CD4-positive, alpha-beta memory T cell (primary cell): ENCODE measurements at places on chromosomes 12 and 14. TPM values are rescaled to one million over a fixed set of nuclear protein-coding genes. Genes with fewer than 3 reads are reported as not detected.

Gene NUDT14
- 17.4 TPM for total RNA-seq

Gene SUSD6
- total RNA-seq = 61.5 TPM

Gene RHOJ
- total RNA-seq = not detected

Gene LRCOL1
- not detected for total RNA-seq

Gene PAN2
- 193 TPM for total RNA-seq

Gene ADSS1
- 1.5 TPM for total RNA-seq

Gene CLEC4E
- total RNA-seq = 0.89 TPM

DNA sequence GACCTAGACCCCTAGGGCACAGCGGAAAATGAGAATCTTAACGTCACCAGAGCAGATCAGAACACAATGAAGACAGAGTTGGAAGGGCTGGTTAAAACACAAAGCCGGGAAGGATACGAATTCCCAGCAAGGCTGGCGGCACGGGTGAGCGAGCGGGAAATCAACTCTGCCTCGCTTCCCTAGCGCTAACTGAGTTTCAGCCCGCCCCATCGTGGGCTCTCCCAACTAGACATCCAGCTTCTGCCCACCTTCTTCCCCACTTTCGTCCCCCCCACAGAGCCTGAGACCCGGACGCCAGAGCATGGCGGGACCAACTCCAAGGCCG is 377 bp downstream of the CCNT1 start:
- H3K4me3 ChIP-seq = peak overlapping the region; percentile 87
- H3K36me3 ChIP-seq = peaks cover 18% of the 10 kb centered on the region
- H3K27me3 ChIP-seq = no peaks in the 10 kb centered on the region
- H3K27ac ChIP-seq = peak overlapping the region; percentile 98
- no peak for DNase-seq

GRCh38 chr14:57583396-57583795 is 89.7 kb upstream of the CCDC198 start:
- H3K4me1 ChIP-seq = no peaks in the 10 kb centered on the region
- H3K27me3 ChIP-seq = no peaks in the 10 kb centered on the region
- no peak overlapping the region for H3K4me3 ChIP-seq
- H3K36me3 ChIP-seq = no peaks in the 10 kb centered on the region
- no peak overlapping the region for H3K27ac ChIP-seq
- no peak for DNase-seq

GRCh38 chr12:121581686-121582429 is 1.0 kb upstream of the KDM2B start:
- H3K4me1 ChIP-seq = peaks cover 62% of the 10 kb centered on the region
- no peaks in the 10 kb centered on the region for H3K36me3 ChIP-seq
- peak; percentile 22 for DNase-seq
- no peaks in the 10 kb centered on the region for H3K27me3 ChIP-seq
- H3K27ac ChIP-seq = peak overlapping the region; percentile 71
- H3K4me3 ChIP-seq = peak overlapping the region; percentile 63

DNA sequence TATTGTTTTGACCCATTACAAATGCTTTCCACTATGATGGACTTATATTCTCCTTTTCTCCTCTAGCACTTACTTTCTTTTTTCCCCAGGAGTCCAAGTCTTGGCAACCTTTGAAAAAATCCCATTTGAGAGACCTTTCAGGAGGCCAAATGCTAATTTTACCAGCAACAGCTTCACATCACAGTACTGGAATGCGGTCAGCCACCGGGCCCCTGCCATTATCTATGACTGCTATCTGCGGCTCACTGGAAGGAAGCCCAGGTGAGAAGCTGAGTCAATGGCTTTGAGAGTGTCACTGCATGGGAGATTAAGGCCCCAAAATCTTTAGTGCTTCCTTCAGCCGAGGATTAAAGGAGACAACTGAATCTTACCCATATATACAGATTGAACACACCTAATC is 64.2 kb downstream of the ERGIC2 start:
- peaks cover 4% of the 10 kb centered on the region for H3K4me1 ChIP-seq
- H3K27me3 ChIP-seq = no peaks in the 10 kb centered on the region
- no peak overlapping the region for H3K27ac ChIP-seq

DNA sequence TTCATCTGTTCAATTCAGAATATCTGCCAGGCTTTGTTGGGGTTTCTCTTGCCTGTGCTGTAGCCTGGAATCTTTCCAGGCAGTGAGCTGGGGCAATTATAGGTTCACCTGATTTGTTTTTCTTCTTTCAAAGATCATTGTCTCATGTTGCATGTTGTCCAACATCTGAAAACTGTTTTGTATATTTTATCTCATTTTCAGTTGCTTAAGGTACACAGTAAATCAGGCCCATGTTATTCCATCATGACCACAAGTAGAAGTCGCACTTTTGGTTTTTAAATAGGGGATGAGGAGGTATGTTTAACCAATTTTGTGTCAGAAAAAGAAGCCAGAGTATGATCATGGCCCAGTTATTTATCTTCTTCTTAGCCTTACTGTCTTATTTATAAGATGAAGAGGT is 24.9 kb upstream of the FUT8 start:
- no peak overlapping the region for H3K4me3 ChIP-seq
- no peaks in the 10 kb centered on the region for H3K4me1 ChIP-seq
- no peaks in the 10 kb centered on the region for H3K36me3 ChIP-seq
- no peak for DNase-seq

GRCh38 chr12:118356809-118357256 is 15.9 kb downstream of the TAOK3 start:
- no peak for DNase-seq
- no peaks in the 10 kb centered on the region for H3K36me3 ChIP-seq
- no peak overlapping the region for H3K4me3 ChIP-seq
- peaks cover 41% of the 10 kb centered on the region for H3K4me1 ChIP-seq

- no peak overlapping the region for H3K4me3 ChIP-seq
- no peak overlapping the region for H3K27ac ChIP-seq
- H3K27me3 ChIP-seq = no peaks in the 10 kb centered on the region
- DNase-seq = no peak
- no peaks in the 10 kb centered on the region for H3K36me3 ChIP-seq
- H3K4me1 ChIP-seq = no peaks in the 10 kb centered on the region
Measured at GRCh38 chr12:45611061-45611460, 118.4 kb upstream of the ARID2 start.

DNA sequence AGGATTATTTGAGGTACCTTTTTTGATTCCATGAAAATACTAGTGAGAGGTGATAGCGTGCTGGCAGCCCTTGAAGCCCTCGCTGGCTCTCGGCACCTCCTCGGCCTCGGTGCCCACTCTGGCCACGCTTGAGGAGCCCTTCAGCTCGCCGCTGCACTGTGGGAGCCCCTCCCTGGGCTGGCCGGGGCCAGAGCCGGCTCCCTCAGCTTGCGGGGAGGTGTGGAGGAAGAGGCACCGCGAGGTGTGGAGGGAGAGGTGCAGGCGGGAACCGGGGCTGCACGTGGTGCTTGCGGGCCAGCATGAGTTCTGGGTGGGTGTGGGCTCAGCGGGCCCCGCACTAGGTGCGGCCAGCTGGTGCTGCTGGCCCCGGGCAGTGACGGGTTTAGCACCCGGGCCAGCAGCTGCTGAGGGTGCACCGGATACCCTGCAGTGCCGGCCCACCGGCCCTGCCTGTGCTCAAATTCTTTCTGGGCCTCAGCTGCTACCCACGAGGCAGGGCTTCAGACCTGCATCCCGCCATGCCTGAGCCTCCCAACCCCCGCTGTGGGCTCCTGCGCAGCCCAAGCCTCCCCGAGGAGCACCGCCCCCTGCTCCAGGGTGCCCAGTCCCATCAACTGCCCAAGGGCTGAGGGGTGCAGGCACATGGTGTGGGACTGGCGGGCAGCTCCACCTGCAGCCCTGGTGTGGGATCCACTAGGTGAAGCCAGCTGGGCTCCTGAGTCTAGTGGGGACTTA is 7.4 kb downstream of the MOK start:
- H3K4me3 ChIP-seq = no peak overlapping the region
- no peaks in the 10 kb centered on the region for H3K36me3 ChIP-seq
- no peaks in the 10 kb centered on the region for H3K4me1 ChIP-seq
- no peaks in the 10 kb centered on the region for H3K27me3 ChIP-seq
- no peak for DNase-seq

GRCh38 chr12:57190037-57190436 is 26.6 kb upstream of the NXPH4 start:
- no peaks in the 10 kb centered on the region for H3K36me3 ChIP-seq
- no peak for DNase-seq
- H3K27ac ChIP-seq = no peak overlapping the region
- H3K27me3 ChIP-seq = no peaks in the 10 kb centered on the region
- no peak overlapping the region for H3K4me3 ChIP-seq

DNA sequence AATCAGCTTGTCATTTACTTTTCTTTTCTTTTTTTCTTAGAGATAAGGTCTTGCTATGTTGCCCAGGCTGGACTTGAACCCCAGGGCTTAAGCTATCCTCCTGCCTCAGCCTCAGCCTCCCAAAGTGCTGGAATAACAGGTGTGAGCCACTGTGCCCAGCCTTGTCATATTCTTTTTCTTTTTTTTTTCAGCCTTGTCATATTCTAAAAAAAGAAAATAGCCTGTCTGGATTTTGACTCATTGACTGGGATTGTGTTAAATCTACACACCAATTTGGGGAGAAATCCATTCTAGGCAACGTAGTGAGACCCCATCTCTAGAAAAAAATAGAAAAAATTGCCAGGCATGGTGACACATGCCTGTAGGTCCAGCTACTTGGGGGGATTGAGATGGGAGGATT is 24.1 kb downstream of the ATP5MC2 start:
- H3K27me3 ChIP-seq = no peaks in the 10 kb centered on the region
- H3K4me3 ChIP-seq = no peak overlapping the region
- no peaks in the 10 kb centered on the region for H3K36me3 ChIP-seq
- H3K4me1 ChIP-seq = no peaks in the 10 kb centered on the region
- no peak for DNase-seq

GRCh38 chr12:104050436-104050835 is 449 bp upstream of the GLT8D2 start:
- H3K4me1 ChIP-seq = peaks cover 8% of the 10 kb centered on the region
- no peak overlapping the region for H3K4me3 ChIP-seq
- no peak for DNase-seq

- no peaks in the 10 kb centered on the region for H3K27me3 ChIP-seq
- DNase-seq = no peak
- H3K36me3 ChIP-seq = no peaks in the 10 kb centered on the region
- no peak overlapping the region for H3K4me3 ChIP-seq
- no peaks in the 10 kb centered on the region for H3K4me1 ChIP-seq
- no peak overlapping the region for H3K27ac ChIP-seq
Measured at GRCh38 chr14:70527501-70528105, 7.2 kb downstream of the ADAM20 start.

DNA sequence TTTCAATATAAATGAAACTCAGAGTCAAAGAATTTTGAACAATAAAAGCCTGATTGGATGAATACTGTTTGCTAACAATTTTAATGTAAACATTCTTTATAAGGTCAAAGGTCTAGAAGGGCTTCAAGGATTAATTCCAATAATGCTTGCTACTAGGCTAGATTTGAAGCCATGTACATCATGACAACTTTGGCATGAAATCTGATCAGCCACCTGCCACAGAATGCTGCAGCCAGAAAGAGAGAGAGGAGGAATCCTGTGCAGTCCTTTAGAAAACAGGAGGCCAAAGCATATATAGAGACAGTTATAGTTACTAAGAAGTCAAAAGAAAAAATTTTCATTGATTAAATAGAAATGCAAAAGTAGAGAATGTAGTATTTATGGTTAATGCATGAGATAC is 47.1 kb downstream of the ABCD2 start:
- no peak for DNase-seq
- no peak overlapping the region for H3K27ac ChIP-seq
- no peaks in the 10 kb centered on the region for H3K27me3 ChIP-seq
- no peak overlapping the region for H3K4me3 ChIP-seq

DNA sequence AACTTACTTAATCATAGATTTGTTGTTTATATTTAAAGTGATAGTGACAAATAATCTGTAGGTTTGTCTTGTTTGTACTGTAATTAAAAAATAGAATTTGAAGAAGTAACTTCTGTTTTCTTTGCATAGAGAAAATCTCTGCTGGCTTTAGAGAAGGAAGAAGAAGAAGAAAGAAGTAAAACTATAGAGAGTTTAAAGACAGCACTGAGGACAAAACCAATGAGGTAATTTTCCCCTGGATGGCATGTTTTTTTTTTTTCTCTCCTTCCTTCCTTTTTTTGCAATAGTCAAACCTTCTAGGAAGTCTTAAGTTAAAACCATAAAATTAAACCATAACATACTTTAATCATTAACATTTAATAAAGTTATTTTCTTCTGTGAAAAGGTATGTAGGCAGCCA is 131.9 kb downstream of the DAAM1 start:
- no peak overlapping the region for H3K27ac ChIP-seq
- no peaks in the 10 kb centered on the region for H3K4me1 ChIP-seq
- no peak overlapping the region for H3K4me3 ChIP-seq

- no peak overlapping the region for H3K27ac ChIP-seq
- no peak for DNase-seq
- no peaks in the 10 kb centered on the region for H3K27me3 ChIP-seq
- no peaks in the 10 kb centered on the region for H3K36me3 ChIP-seq
- peaks cover 7% of the 10 kb centered on the region for H3K4me1 ChIP-seq
Measured at GRCh38 chr12:108594-108993, 42.0 kb downstream of the IQSEC3 start.

GRCh38 chr12:122951406-122951805 is 14.9 kb downstream of the ABCB9 start:
- no peak for DNase-seq
- no peaks in the 10 kb centered on the region for H3K36me3 ChIP-seq
- no peak overlapping the region for H3K4me3 ChIP-seq
- no peak overlapping the region for H3K27ac ChIP-seq

DNA sequence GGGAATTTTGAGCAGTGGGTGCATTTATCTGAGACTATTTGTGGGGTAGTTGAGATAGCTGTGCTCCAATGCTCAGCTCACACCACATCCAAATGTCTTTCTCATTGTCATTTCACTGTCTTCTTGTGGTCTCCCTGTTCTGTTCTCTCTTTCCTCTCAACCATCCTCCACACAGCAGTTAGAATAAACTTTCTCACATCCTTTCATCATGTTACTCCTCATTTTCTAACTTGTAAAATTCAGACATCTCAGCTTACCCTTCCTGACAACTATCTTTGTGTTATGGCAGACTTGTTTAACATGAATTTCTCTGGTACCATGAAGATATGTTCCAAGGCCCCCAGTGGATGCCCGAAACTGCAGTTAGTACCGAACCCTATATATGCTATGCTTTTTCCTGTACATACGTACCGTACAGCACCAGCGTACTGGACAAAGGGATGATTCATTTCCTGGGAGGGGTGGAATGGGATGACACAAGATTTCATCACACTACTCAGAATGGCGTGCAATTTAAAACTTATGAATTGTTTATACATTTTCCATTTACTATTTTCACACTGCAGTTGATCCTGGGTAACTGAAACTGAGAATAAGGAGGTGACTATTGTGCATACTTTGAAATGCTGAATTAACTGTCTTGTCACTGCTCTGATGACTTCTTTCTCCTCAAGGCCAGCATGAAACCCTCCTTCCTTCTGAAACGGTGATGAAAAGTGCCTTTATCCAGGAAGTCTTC is 177.1 kb upstream of the SLC38A2 start:
- no peak overlapping the region for H3K4me3 ChIP-seq
- H3K36me3 ChIP-seq = no peaks in the 10 kb centered on the region
- peaks cover 30% of the 10 kb centered on the region for H3K4me1 ChIP-seq
- H3K27me3 ChIP-seq = no peaks in the 10 kb centered on the region
- no peak for DNase-seq
